ENCODE measurements at places on chromosomes 3 and 15.

DNA sequence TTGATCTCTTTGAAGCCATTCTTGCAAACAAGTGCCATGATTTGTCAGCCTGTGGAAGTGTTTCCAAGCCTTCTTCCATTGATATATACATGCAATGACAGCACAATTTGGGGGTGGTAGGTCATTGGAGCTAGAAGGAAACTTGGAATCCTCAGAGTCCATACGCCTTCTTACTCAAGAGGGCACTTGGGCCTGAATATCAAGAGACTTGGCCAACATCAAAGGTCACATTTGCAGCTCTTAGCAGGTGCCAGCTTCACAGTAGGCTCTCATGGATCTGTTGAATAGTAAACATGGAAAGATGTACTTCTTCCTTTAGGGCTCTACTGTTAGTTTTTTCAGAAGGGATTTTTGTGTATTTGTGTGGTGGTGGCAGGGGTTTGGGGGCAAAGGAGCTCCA is 50.9 kb downstream of the RHCG start:
- no peak for DNase-seq

DNA sequence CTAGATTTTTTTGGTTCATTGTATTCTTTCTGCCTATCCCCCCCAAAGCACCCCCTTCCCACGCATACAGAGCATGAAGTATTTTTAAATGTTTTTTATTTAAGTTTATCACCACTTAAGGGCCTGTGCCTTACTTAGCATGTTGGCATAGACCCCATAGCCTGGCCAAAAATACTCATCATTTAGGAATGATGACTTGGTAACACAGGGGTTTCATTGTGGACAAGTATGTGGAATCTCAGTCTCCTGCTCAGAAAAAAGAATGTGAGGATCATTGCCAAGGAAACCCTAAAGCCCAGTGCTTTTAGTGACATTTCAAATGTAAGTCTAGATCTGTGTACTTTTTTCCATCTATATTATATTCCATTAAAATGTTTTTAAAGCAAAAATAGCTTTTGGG is 146.3 kb downstream of the ALCAM start:
- DNase-seq: peak; percentile 93

DNA sequence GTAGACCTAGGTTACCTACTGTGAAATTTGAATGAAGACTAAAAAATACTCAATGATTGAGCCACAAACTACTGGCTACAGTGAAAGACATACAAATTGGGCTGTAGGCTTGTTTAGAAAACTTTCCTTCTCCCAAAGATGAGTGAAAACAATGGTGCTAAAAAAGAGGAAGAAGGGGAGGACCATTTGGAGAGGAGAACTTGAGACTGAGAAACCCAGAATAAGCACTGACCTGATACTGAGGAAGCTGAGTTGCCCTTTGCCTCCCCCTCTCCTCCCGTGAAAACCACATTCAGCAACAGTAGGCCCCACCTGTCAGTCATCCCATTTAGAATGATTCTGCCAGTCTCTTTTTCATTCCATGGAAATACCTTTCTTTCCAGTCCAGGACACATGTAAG is 484.0 kb upstream of the TGFBR2 start:
- DNase-seq: no peak

DNA sequence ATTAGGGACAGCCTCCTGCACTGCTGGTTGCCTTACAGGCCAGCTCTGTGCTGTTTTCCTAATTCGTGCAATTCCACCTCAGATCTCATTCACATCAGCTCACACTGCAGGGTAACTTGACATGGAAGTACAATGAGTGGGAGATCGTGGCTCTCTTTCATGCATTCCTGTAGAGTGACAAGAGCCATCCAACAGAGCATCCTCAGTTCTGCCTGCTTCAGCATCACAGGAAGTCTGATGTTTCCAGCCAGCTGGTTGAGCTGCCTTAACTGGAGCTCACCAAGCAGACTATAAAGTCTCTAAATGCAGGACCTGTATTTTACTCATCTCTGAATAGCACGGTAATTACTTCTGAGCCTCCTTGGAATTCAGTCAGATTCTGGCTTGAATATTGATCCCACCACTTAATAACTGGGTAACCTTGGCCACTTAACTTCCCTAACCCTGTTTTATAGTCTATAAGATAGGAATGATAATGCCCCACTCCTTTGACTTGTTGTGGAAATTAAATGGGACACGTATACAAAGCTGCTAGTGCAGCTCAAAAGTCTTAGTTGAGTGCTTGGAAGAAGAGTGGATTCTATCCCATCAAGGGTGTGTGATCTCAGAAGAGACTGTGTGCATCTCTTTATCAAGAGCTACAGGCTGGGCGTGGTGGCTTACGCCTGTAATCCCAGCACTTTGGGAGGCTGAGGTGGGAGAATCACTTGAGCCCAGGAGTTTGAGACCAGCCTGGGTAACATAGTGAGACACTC is 1.4 kb upstream of the DIS3L start:
- peak; percentile 52 for DNase-seq

DNA sequence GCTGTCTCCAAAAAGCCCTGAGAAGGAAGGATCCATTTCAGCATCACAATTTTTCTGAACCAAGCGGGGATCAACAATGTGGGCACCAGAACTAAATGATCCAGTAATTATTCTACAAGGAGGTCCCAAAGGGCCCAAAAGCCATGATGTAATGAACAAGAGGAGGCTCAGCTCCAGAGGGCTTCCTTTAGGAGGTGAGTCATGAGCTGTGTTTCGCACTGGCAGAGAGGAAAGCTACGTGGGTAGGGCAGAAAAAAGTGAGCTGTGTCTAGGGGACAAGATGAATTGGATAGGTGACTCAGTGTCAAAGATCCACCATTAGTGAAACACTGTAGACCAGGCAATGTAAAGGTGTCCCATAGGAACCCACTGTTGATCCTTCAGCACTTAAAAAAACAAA is 113.4 kb downstream of the RORA start:
- DNase-seq: no peak

DNA sequence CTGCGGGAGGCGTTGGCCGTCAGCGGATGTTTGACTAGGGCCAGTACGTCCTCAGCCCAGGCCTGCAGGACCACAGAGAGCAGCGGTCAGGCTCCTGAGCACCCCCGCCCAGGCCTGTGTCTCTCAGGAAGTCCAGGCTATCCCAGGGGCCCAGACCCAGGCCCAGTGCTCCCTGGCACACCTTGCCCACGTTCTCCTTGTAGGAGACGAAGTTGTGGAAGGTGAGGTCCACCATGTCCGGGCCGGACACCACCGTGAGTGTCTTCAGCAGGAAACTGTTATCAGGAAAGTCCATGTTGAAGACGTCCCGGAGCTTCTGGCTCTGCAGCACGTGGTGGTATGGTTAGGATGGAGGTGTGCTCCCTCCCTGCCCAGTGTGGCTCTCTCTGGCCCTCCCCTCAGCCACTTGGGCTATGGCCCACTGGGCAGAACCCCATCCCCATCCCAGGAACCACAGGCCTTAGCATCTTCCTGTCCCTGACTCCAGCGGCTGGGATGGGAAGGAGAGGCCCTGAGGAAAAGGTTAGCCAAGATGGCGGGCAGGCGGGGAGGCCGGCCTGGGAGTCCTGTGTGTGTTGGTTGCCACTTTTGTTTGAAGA is 5.3 kb downstream of the PLCB2 start:
- no peak for DNase-seq

GRCh38 chr15:88255484-88256278 is 858 bp downstream of the NTRK3 start:
- DNase-seq: peak; percentile 43

GRCh38 chr15:26658290-26658689 is 114.6 kb downstream of the GABRB3 start:
- no peak for DNase-seq

Measured in EH (cell line).